ENCODE measurements at places on chromosomes 16 and 17.

DNA sequence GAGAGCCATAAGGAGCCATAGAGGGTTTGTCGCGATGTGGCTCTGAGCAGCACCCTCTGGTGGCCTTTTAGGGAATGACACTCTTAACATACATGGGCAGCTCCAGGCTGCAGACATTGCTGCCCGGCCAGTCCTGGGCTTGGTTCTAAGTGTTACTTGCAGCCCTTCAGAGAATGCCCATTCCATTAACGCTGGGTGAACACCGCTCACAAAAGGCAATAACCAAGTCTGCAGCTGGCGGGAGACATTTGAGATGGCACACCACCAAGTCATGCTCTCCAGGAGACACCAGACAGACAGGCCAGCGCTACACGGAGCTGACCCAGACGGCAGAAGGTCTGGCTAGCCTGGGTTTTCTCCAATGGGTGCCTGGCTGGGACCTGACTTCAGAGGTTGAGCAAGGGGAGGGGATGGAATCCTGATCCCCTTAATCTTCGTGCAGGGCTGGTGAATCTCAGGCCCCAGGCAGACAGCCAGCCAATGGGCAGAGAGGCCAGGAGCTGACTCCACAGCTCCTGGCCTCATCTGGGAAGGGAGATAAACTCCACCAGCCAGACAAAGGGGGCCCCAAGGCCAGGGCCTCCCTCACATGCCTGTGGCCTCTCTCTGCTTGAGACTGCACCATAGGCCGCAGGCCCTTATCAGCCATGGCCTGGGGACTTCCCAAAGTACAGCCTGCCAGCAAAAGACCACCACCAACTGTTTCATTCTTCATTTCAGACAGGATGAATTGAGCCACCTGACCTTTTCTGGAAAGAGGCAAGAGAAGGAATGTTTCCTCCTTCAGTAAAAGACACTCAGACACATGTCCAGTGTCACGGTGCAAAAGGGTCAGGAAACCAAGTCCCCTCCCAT lies 58.8 kb downstream of the ZDHHC7 start:
- DNase-seq = peak; percentile 74

- DNase-seq = no peak
Observed at GRCh38 chr16:85238233-85238647, 126.0 kb upstream of the CIBAR2 start.

DNA sequence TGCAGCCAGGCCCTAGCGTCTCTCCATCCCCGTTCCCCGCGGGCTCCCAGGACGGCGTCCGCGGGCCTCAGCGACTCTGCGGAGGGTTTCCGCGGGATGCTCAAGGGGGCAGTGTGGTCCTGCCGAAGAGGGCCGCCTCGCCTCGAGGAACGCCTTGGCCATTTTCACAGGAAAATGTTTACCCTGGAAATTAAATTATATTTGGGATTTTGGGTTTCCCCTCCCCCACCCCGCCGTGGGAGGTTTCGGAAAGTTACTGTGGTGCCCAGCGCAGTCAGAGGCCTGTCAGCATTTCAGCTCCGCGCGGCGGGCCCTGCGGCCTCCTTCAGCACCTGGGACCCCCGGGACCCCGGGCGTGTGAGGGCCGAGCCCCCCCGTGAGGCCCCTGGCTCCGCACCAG lies 94.5 kb downstream of the PCTP start:
- no peak for DNase-seq

DNA sequence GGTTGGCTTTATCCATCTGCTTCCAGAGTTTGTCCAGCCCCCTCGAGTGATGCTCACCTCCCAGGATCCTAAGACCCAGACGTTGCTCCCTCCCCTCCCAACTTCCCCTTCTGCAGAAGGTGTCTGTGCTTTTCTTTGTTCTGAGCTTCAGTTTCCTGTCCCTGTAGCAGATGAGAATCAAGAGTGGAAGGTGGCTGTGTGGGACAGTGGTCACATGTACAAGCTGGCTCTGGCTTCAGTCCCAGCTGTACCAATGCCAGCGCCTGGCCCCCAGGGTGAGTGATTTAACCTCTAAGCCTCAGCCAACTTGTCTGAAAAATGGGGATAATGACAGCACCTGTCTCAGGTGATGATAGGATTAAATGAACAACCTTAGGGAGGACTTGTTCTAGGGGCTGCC lies 7.7 kb downstream of the PRR15L start:
- DNase-seq = no peak

DNA sequence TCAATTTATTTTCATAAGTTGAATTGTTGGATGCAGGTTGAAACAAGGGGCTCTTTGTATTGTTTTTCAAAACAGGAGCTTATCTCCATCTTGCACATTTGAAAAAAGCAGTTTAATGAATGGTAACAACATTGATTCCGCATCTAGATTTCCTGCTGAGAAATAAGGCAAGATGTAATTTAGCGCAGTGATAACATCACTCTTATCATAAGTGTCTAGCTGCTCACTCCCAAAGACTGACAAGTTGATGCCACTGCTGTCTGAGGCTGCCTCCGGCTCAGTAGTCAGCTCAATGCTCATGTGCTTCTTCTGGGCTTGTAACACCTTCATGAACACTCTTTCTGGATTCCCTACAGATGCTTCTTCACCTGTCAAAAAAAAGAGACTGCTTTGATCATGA lies 92.4 kb downstream of the KPNA2 start:
- no peak for DNase-seq

GRCh38 chr16:50899951-50900350 lies 158.1 kb downstream of the CYLD start:
- DNase-seq = no peak

DNA sequence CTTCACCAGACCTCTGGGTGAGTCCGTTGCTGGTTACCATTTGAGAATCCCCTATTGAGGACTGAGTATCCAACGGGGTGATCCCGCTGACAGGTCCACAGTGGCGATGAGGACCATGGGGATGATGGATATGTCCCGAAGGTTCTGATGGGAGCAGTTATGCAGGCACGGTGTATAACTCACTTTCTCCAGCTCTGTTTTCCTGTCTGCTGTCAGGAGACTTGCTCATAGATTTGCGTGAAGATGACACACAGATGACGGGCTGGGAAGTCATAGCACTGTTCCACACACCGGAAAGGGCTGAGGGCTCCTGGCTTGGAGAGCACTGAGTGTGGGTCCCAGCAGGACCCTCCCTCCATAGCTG lies 22.2 kb upstream of the ADCY7 start:
- DNase-seq = no peak

- no peak for DNase-seq
Observed at GRCh38 chr16:57146735-57147134, 39.1 kb downstream of the PSME3IP1 start.

DNA sequence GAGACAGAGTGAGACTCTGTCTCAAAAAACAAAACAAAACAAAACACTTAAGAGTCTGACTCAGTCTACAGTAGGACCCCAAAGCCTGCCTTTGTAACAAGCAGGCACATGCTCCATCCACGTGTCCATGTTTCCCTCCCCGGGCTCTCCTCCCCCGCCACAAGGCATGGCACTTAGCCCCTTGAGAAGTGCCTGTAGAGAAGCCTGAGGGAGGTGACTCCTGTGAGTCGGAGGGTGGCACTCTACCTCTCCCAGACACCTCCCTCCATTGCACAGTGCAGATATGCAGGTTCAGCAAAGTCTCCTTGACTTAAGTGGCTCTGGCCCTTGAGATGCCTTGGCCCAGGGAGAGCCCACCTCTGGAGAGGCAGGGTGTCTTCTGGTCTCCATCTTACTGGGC lies 6.8 kb downstream of the FHOD1 start:
- no peak for DNase-seq

- DNase-seq = no peak
Observed at GRCh38 chr17:8148560-8148959, 3.6 kb downstream of the PER1 start.

DNA sequence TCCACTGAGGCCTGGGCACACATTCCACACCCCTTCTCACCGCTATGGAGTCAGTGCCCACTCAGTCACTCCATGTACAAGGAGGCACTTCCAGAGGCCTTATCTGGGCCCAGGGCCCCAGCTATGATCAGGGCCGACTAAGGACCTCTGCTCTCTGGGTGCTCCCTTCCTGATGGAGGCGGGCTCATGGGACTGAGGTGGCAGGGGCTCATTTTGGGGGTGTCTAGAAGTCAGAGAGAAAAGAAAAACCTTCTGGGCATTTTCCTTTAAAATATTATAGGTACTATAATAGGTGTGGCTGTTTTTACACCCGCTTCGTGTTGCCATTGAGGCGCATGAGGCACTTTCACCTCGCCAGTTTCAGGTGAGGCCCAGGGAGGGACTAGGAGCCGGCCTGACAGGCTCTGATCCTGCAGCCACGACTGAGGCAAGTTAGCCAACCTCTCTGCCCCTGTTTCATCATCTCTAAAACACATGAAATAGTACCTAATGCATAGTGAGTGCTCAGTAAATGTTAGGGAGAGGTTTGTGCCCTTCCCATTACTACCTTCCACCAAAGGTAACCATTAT lies 14.4 kb downstream of the B9D1 start:
- DNase-seq = no peak

GRCh38 chr17:47246120-47246519 lies 7.5 kb upstream of the ITGB3 start:
- DNase-seq = no peak

DNA sequence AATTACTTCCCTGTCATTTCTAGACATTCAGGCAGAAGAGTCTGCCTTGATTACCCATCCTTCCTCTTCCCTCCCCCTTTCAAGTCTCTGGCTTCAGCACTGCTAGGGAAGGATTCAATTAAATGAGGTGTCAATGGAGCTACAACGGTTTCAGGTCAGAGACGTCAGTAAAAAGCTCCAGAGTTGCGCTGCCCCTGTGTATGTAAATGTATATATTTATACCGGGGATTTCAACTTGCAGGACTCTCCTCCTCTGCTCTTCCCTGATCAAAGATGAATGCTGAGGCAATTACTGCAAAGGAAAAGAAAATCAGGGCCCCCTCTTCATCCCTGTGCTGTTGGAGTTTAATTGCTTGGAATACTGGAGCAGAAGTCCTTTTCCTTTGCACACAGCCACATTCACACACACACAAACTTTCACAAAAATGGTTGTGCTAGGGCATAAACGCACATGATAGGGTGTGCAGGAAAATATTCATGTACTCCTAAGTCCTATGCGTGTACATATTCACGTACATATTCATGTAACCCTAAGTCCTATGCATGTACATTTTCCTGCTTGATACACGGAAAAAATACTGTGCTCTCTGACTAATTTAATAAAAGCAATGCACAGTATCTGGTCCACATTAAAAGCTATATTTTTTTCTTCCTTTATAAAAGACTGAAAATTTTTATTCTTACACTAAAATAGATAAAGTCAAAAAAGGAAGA lies 129.7 kb upstream of the PMFBP1 start:
- no peak for DNase-seq

GRCh38 chr17:9233271-9233599 lies 211.9 kb downstream of the NTN1 start:
- no peak for DNase-seq

GRCh38 chr17:49787884-49788477 lies 500 bp upstream of the KAT7 start:
- DNase-seq = no peak

- no peak for DNase-seq
Observed at GRCh38 chr16:11145173-11145818, 110.7 kb downstream of the SOCS1 start.

GRCh38 chr17:82021107-82021899 lies 1.4 kb downstream of the CENPX start:
- DNase-seq = peak; percentile 39

- no peak for DNase-seq
Observed at GRCh38 chr17:39231591-39232551, 6.1 kb upstream of the STAC2 start.

GRCh38 chr17:59642565-59642964 lies 22.9 kb downstream of the CLTC start:
- no peak for DNase-seq

GRCh38 chr16:9457215-9457614 lies 365.8 kb downstream of the HAPSTR1 start:
- DNase-seq = no peak

DNA sequence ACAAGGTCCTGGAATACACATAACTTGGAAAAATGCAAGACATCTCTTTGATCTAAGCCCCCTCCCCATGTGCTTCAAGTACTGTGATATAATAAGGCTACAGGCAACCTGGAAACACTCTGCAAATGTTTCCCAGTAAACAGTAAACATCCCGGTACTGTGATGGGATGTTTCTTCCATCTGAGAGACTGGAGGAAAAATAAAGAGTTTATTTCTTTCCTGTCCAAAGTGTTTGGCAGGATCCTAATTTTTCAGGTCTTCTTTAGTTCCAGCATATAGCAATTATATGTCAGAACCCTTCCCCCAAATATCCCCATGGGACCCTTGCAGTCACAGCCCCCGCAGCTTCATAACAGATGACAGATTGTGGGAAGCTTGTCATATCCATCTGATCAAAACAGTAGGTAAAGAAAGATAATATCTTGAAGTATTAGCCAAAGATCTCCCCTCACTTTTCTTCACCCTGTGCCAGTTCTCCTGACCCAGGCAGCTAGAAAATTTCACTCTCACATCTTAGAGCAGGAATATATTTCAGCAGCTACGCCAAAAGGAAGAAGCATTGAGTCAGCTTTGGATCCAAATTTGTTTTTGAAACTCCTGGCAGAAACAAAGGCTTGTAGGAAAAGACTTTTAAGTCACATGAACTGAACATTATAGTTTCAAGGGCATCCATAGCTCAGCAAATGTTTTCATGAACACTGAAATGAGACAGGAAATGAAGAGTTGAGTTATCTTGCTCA lies 141.3 kb downstream of the HS3ST3A1 start:
- no peak for DNase-seq

- DNase-seq = no peak
Observed at GRCh38 chr17:62746941-62747340, 61.2 kb downstream of the MARCHF10 start.

GRCh38 chr16:27847030-27847550 lies 216.4 kb downstream of the GSG1L start:
- DNase-seq = peak; percentile 27

DNA sequence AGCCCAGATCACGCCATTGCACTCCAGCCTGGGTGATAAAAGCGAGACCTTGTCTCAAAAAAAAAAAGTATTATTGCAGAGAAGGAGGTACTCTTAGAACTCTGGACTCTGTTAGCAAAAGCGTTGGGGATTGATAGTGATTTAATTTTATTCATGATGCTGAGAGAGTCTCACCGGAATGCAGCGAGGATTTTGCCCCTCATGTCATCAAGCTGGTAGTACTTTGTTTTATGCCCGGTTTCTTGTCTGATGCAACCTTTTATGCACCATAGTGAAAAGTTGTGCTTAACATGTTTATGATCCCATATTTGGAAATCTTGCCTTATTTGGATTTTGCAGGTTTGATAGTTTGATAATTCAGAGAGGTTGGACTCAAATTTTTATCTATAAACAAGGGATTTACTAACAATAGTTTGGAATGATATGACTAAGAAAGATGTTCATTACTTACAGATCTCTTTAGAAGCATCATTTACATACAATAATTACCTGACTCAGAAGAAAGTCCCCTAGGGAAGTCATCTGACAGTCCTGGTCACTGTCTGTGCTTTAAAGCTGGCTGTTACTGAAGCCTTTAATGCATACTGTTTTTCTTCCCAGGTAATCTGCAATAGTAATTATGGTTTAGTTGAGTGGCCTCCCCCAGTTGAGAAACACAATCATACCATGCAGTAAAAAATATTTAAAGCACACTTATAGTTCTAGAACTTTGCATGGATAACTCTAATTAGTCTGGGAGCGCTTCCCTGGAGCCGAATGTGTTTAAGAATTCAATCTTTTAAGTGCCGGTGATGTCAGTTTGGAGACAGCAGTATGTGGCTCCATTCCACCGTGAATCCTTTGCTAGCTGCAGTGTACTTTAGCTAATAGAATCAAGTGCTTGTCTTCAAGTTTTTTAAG lies 120.9 kb downstream of the PRKCA start:
- no peak for DNase-seq

Data from LoVo (cell line).